ENCODE measurements at places on chromosomes 13 and 19. TPM values are rescaled to one million over a fixed set of nuclear protein-coding genes. Genes with fewer than 3 reads are reported as not detected.

- DNase-seq, result no peak
These were observed 1394.2 kb upstream of the ATXN8OS start for GRCh38 chr13:68713394-68713793.

GRCh38 chr13:27130979-27131623 lies 40.5 kb downstream of the USP12 start:
- no peak for DNase-seq

Gene FLT3LG
- total RNA-seq, result 3.6 TPM

Gene NPHS1
- 1.7 TPM for total RNA-seq

Gene CEACAM3
- not detected for total RNA-seq

Gene PNMA8B
- 3.6 TPM for total RNA-seq

All from WTC11 (cell line).